ENCODE measurements at places on chromosomes 2 and 18.
A peak's percentile ranks its signal among the peaks of the same experiment; 100 is the strongest.

- peak; percentile 83 for DNase-seq
These were observed 26.8 kb downstream of the MAL start for GRCh38 chr2:95052307-95052706.

DNA sequence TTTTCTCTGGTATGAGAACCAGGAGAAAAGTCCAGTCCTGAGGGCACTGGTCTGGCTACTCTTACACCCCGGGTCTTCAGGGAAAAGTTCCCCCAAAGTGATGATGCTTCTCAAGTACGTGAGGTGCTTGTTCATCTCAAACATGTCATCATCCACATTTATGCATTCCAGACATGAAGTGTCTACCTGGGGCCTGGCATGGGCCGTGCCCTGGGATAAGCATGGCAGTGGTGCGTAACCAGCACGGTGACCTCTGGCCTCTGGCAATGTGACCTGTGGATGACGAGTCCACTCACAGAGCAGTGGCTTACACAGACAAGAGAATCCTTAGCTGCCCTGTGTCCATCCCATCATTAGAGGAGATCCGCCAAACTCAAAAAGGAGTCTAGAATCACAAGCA lies 74.8 kb upstream of the LGALSL start:
- DNase-seq: no peak

GRCh38 chr18:10142496-10143160 lies 228.8 kb downstream of the VAPA start:
- DNase-seq: peak; percentile 69

GRCh38 chr2:207692206-207693065 lies 19.0 kb upstream of the CCNYL1 start:
- DNase-seq: peak; percentile 30

DNA sequence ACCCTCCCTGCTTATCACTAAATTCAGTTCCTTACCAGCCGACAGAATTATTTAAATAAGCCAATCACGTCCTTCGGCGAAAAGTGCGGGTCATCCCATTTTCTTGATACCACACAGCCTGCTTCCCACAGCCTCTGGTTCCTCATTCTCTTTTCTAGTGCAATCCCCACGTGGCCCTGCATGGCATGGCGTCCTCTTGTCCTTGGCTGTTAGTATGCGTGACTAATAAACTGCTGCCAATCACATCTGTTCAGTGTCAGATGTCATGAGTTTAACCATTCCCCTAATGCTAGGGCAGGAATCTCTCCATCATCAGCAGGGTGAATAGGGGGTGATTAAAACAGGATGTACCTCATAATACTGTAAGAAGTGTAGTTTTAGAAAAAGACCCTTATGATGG lies 62.8 kb upstream of the TSPYL6 start:
- no peak for DNase-seq

GRCh38 chr18:31549416-31549815 lies 42.3 kb upstream of the TTR start:
- DNase-seq: no peak

- DNase-seq: peak; percentile 34
These were observed 99.5 kb downstream of the DTNA start for GRCh38 chr18:34809451-34810072.

Measured in M059J (cell line).